ENCODE measurements at places on chromosomes 1 and 21. TPM values are rescaled to one million over a fixed set of nuclear protein-coding genes. Genes with fewer than 3 reads are reported as not detected.

- no peak for DNase-seq
Measured at GRCh38 chr1:92844439-92844838, 12.6 kb downstream of the RPL5 start.

DNA sequence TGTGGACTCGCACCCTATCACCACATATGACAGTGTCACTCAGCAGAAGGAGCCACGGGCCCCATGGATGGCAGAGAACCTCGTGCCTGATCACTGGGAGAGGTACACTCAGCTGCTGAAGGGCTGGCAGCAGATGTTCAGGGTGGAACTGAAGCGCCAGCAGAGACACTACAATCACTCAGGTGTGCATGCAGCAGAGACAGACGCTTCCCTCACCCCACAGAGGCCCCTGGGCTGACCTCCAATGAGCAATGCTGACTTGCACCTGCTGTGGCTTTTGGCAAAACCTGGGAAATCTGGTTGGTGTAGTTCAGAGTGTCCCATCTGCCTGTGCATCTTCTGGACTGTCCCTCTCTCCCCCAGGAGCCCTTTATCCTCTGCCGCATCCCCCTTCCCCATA lies 51.9 kb downstream of the KIAA1614 start:
- DNase-seq, result no peak

DNA sequence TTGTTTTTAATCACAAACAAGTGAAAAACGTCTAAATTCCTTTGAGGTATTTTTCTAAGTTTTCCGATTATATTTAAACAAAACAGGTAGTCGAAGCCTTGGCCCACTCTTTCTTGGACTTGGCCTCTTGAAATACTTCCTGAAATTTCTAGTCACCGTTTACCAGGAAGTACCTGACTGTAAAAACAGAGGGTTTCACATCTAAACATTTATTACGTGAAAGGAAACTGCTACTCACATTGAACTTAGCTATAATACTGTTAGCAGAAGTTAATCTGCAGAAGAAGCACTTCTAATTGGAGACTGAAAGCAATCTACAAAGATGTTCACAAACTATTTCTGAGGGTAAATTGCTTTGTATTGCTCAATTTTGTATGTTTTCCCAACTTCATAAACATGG lies 526.0 kb upstream of the ADGRL4 start:
- no peak for DNase-seq

DNA sequence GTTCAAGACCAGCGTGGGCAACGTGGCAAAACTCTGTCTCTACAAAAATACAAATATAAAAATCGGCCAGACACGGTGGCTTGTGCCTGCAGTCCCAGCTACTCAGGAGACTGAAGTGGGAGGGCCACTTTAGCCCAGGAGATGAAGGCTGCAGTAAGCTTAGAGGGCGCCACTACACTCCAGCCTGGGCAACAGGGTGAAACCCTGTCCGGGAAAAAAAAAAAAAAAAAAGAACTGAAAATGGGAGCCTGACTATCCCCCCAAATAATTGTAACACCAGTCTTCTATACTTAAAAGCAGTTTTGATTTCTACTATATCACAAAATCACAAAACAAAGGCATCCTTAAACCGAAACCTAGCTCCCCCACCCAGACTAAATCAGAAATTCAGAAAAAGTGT lies 60.3 kb downstream of the CDC42BPA start:
- no peak for DNase-seq

DNA sequence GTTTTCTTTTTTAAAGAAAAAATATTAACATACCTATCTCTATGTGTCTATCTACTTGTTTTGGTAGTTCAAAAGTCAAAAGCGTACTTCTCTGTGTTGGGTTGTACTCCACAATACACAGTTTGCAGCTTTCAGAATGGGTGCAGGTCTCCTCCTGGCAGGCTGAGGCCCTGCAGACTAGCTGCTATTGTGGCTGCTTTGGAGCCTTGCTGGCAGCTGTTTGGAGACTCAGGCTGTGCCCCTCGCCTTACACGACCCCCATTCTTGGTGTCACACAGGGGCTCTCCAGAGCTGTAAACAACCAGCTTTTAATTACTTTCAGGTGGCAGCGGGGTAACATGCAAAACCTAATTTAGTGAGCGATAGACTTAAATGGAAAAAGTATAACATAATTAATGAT lies 160.4 kb downstream of the DSCAM start:
- no peak for DNase-seq

DNA sequence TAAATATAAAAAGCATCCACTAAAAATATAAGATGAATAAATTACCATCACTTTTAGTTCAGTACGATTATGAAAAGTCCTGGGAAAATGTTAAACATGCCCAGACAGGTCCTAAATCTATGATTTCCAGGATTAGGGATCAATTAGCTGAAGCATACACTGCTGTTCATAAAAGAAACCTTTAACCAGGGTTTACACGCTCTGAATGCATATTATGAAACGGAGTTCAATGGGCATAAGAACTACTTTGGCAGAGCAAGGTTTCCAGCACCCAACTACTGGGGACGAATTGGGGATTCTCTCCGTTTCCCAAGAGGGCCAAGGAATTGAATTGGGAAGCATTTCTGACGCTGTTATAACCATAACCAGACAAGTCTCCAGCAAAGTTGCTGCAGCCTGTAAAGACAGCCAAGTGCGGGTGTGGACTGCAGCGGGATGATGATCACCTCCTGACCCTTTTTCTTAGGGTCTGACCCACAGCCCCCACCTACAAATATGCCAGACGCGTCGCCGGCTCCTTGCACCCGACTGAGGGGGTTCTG lies 1.6 kb downstream of the SLC30A1 start:
- DNase-seq, result no peak

DNA sequence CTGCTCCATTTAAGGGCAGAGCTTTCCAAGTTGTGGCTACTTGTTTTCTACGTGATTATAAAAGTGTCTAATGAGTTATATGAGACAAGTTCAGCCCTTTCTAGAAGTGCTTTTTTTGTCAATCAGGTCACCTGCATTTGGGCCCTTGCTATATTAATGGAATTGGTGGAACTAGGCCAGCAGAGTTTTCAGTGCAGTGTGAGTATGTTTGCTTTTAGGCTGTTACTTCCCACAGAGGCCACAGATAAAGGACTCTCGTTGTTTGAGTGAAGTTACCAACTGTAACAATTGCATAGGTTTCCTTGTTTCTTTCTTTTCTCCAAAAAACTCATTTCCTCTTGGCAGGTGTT lies 10.9 kb downstream of the SMAP2 start:
- no peak for DNase-seq

- DNase-seq, result no peak
Measured at GRCh38 chr21:41825881-41826280, 53.3 kb downstream of the PRDM15 start.

DNA sequence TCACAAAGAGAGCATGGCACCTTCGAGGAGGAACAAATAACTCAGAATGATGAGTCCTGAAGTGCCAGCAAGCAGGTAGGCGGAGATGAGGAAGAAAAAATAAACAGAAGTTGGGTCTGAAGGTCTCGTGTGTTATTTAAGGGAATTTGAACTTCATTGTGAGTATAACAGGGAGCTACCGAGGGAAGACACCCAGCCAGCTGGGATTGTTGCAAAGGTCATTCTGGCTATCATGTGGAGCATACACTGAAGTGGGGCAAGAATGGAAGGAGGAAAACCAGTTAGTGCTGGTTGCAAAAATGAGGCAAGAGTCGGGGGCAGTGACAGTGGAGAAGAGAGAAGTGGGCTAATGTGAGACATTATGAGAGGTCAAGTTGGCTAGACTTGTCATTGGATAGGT lies 53.6 kb upstream of the RAP1A start:
- DNase-seq, result no peak

DNA sequence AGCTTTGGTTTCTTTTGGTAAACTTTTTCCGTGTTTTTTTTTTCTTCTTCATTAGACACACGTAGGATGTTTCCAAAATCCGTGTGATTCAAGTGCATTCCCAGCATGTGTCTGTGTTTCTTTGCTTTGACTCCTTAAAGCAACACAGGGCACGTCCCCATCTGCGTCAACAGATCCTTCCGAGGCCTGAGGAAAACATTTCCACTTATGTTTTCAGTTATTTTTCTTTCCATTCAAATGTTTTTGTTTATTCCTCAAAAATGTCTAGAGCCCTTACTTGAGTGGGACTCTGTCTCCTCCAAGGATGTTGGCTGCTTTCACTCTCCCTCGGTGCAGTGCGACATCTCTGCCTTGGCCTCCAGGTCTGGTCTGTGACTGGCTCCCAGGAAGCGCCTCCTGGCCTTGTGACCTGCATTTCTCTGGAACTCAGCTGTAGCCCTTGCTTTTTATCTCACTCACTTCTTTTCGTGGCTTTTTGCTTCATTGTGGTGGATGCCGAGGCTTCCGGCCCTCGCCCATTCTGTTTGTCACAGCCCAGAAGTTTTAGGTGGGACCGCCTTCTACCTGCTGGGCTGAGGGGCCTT lies 31.3 kb upstream of the SLC19A1 start:
- DNase-seq, result no peak

- DNase-seq, result peak; percentile 10
Measured at GRCh38 chr1:217010253-217010652, 287.0 kb upstream of the ESRRG start.

DNA sequence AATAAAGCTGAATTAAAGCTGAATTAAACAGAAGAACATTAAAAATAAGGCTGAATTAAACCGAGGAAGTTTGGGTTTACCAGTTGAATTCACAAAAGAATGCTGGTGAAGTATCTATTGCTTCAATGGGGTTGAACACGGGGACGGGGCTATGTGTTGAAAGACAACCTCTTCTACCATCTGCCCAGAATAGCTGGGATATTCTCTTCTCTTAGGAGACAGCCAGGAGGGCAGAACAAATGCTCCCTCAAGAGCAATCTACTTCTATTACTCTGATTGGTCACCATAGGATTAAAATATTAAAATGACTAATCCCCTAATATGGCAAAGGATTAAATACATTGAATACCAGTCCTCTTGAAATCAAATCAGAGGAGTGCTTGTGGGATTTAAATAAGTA lies 68.4 kb downstream of the LPGAT1 start:
- DNase-seq, result no peak

Gene EVA1B
- total RNA-seq, result 7.0 TPM

Gene BCAR3
- total RNA-seq, result 21.2 TPM

Gene HES4
- total RNA-seq, result 25.5 TPM

Gene HES5
- total RNA-seq, result not detected
